ENCODE measurements at places on chromosomes 1 and 21.

GRCh38 chr1:62573675-62574074, 23.6 kb upstream of the ANGPTL3 start:
- no peak for DNase-seq

- DNase-seq: no peak
Observed at GRCh38 chr1:244066954-244067716, 16.1 kb downstream of the ZBTB18 start.

GRCh38 chr1:53643041-53643880, 95.7 kb downstream of the GLIS1 start:
- DNase-seq: no peak

- no peak for DNase-seq
Observed at GRCh38 chr1:159825564-159825963, 1.1 kb upstream of the SLAMF8 start.

- no peak for DNase-seq
Observed at GRCh38 chr1:13813398-13814012, 113.5 kb downstream of the PRDM2 start.

- DNase-seq: no peak
Observed at GRCh38 chr1:189216886-189217285, 1260.8 kb downstream of the BRINP3 start.

DNA sequence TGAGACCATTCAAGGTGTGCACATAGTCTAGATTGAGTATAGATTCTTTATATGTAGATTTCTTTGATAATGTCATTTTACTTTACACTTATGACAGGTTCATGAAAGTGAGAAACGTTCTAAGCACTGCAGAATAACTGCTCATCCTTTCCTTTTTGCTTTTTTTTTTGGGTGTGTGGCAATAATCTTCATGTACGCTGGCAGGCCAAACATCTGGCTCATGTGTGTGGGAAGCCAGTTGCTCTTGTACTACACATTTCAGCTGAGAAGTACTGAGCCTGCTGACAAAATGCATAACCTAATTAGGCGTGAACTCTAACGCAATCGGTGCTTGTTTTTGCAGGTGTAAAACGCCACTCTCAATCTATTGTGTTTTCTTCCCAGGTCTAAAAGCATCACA, 350.8 kb upstream of the KAZN start:
- DNase-seq: no peak

GRCh38 chr1:222060210-222060916, 318.5 kb upstream of the DUSP10 start:
- DNase-seq: no peak

GRCh38 chr21:39348040-39348354, 891 bp downstream of the HMGN1 start:
- no peak for DNase-seq

- no peak for DNase-seq
Observed at GRCh38 chr1:152646656-152647055, 16.5 kb upstream of the LCE2D start.

DNA sequence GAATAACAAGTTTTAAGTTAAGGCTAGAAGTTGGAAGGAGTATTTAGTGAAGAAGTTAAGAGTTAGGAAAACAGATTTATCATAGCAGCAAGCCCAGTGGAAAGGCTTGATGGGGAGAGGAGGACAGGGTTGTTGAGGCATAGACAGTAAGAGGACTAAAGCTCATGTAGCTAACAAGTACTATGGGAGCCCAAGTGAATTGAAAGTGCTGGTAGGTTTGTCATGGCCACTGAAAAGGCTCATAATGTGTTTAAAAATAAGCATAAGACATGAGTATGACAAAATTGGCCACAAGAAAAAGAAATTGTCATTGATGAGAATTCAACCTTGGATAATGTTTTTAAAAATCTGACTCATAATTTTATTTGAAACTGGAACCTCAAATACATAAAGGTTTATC, 49.2 kb upstream of the CRB1 start:
- DNase-seq: no peak

Data from urinary bladder (tissue), 4 donors.